Activated CD4-positive, alpha-beta T cell treated with anti-CD3 and anti-CD28 coated beads, Interleukin-2, amount 10 ng/mL, durations not matched to agents 7 days and 5 days (primary cell): ENCODE measurements at places on chromosomes 13 and 19.

GRCh38 chr19:19026299-19026971 is 6.9 kb downstream of the SUGP2 start:
- DNase-seq: no peak

DNA sequence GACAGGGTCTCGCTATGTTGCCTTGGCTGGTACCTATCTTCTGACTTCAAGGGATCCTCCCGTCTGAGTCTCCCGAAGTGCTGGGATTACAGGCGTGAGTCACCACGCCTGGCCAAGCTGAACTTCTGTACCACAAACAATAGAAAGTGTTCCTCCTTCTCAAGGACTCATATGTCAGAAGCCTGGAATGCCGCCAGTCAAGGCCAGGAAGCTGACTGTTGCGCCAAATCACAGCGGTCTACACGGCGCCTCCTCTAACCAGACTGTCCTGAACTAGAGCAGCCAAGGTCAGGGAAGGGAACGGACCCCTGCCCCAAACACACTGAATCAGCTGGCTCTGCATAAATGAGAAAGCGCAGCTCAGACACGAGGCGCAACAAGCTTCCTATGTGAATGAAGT is 14.6 kb downstream of the RAB20 start:
- DNase-seq: no peak

- no peak for DNase-seq
These were observed 60.0 kb upstream of the SERP2 start for GRCh38 chr13:44313674-44314073.

DNA sequence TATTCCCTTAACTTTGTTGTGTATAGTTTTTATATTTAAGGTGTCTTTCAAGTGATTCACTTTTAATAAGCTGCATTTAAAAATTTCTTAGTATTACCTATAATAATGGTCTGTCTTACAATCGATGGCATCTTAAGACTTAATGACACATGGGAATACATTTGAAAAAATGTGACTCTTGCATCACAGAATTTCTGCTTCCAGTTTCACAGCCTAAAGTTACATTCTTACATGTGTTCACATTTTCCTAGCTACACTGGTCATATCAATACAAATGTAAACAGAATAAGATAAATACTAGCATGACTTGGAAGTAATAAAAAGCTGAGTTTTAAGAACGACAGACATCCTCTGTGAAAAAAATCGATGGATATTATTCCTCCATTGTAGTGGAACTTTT is 1597.1 kb upstream of the MIR17HG start:
- DNase-seq: no peak

DNA sequence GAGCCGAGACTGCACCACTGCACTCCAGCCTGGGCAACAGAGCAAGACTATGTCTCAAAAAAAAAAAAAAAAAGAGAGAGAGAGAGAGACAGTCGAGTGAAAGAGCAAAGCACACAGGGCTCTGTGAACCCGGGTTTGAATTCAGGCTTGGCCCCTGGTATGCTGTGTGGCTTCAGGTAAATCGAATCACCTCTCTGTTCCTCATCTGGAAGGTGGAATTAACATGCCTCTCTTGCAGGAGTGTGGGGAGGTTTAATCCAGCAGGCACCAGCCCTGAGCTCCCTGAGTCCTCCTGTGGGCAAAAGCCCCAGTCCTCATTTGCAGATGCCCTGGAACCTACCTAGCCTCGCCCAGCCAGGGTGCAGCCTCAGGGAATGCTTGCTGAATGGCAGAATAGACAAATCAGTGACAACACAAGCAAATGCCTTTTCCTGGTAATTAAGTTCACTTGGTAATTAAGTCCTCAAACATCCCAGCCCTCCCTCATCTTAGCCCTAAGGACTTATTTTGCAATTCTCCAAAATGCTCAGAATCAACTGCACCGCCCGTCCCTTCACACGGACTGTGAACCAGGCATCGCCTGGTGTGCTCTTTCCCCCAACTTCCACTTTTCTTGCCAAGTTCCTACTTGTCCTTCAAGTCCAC is 4.6 kb upstream of the ZNRF4 start:
- DNase-seq: no peak

DNA sequence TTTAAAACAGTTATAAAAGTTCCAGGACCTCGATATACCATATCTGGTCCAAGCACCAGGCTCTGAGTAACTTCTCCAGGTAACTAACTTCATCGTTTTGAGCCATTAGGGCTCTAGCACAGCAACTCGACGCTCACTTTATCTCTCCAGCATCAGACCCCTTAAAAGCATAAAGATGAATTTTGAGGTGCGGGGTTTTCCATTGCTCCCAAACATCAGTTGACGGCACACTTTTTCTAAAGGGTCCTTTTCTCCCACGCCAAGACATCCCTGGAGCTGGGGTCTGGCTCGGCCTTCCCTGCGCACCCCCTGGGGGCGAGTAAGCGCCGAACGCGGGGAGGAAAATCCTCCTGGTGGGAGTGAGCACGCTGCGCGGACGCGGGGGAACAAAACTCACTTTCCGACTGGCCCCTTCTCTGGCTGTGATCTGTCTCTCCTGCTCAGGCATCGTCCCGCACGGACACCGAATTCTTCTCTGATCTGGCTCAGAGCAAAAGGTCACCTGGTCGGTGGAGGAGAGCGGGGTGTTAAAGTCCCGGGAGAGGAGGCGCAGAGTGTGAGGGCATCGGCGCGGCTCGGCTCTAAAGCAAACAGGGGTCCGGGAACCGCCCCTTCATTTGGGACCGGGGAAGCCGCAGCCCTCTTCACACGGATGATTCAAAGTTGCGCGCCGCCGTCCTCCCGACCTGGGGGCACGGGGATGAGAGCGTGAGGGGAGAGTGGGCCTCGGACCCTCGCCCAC is at the start of gene ATP7B:
Gene ATP7B, minus strand, starts transcription at position 561 of the 742 bp plus-strand sequence. Its CDS starts 113 bp downstream, at position 448.
- peak; percentile 22 for DNase-seq

GRCh38 chr13:84867246-84867645 is 932.0 kb downstream of the SLITRK6 start:
- DNase-seq: no peak

GRCh38 chr13:84553227-84553626 is 671.0 kb upstream of the SLITRK1 start:
- DNase-seq: no peak

GRCh38 chr13:102443249-102443648 is 41.4 kb upstream of the FGF14 start:
- DNase-seq: no peak

GRCh38 chr19:58183817-58184215 is 955 bp downstream of the ZNF274 start:
- peak; percentile 49 for DNase-seq

DNA sequence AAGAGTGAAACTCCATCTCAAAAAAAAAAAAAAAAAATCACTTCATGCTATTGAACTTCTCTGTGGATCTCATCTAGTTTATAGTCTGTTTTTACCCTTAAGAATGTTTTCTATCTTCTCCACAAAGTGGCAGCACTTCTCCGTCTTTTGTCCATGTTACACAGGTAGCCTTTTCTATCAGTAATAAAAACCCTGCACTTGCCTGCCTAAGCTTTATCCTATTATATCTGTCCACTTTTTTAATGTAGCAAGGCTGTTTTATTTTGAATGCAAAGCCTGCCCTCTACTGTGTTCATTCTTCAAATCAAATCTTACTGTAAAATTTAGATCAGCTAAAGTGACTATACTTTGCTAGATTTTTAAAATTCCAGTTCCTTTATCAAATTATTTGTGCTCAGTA is 124.0 kb downstream of the STOML3 start:
- DNase-seq: no peak

GRCh38 chr13:99303863-99304521 is 3.2 kb downstream of the GPR183 start:
- DNase-seq: peak; percentile 58

DNA sequence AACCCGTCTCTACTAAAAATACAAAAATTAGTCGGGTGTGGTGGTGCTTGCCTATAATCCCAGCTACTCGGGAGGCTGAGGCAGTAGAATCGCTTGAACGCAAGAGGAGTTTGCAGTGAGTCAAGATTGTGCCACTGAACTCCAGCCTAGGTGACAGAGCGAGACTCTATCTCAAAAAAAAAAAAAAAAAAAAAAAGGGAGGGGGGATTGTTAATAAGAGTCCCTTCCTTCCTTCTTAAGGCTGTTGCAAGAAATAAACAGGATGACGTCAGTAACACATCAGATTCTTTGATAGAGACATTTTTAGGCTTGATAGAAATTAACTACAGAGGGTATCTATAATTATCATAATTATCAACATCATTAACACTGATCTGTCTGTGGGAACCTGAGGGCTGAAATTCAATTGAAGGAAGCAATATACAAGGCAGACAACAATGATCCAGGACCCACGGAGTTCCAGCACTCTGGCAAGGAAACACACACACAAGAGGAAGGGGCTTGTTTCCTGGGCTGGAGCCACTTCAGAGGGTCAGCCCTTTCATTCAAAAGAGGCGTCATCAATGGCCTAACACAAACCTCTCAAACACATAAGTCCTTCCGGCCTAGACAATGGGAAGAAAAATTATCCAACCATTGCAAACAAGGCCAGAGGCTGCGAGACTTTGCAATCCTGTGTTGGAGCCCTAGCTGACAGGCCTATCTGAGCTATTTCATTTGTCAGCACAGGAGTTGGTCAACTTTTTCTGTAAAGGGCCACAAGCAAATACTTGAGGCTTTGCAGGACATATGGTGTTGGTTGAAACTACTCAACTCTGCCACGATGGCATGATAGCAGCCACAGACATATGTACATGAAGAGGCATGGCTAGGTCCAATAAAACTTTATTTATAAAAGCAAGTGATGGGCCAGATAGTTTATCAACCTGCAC is 105.2 kb downstream of the INSR start:
- no peak for DNase-seq

DNA sequence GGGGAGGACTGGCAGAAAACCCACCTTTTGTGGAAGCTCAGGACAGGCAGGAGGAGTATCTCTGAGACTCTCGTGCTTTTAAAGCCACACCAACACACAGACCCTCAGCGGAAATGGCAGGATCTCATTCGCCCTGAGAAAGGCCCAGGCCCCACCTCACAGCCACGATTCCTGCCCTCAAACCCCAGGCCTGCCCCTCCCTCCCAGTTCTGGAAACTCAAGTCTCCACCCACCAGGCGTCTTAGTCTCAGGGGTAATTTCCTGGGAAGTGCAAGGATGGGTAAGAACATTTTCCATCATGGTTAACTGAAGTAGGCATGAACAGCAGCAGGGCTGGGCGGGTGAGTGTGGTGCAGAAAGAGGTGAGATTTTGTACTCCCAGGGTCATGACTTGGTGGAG is 8.0 kb upstream of the PDE4C start:
- DNase-seq: no peak

DNA sequence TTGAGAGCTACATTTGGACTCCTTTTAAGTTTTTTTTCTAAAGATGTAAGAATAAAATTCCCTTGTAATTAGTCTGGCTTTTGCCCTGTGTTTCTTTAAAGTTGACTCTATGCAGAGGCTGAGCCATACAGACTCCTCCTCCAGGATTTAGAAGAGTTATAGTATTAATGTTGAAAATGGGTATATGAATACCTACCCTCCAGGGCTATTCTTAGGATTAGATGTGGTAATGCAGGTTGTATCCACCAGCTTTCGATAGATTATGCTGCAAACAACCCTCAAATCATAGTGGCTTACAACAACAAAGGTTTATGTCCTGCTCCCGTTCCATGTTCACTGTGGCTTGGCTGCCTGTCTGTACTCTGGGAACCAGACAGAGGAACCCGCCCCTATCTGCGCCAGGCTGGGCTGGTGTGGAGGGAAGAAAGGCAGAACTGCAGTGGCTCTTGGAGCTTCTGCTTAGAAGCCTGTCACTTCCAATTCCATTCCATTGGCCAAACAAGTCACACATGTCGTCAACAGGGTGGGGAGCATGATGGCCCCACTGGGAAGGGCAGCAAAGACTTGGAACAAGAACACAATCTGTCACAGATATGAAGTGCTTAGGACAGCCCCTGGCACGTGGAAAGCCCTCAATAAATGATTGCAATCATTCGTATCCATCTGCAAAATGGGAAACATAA is 290.8 kb downstream of the FOXO1 start:
- no peak for DNase-seq

DNA sequence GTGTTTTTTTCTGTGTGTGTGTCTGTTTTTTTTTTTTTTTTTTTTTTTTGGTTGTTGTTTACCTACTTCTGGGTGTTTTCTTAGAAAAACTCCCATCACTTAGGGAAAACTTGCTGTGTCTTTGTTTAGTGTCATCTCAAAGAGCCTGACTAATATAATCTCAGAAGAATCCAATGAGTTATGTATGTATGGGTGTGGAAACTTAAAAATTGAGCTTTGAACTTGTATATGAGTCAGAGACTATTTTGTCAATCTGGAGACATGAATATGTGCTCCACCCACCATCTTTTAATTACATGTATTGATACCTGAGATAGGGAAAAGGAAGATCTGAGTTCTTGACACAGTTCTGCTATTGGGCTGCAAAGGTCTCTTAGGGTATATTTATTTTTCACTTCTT is 140.7 kb upstream of the SPRY2 start:
- no peak for DNase-seq

- no peak for DNase-seq
These were observed 24.1 kb upstream of the PSG7 start for GRCh38 chr19:42961119-42961518.

- no peak for DNase-seq
These were observed 50.0 kb downstream of the STARD13 start for GRCh38 chr13:33235564-33235963.

DNA sequence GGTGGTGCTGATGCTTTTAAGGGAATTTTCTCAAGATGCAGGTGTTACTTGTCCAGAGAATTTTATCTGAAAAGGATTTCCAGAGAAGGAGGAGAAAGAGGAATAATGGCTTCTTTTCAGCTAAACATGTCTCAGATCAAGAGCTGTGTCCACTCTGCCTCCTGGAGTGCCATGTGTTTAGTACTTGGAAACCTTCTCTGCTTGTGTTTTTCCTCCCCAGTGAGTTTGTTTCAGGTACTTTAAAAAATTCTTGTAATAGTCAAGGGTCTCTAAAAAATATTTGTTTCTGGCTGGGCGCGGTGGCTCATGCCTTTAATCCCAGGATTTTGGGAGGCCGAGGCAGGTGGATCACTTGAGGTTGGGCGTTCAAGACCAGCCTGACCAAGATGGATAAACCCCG is 22.7 kb downstream of the ZNF431 start:
- DNase-seq: no peak

- DNase-seq: no peak
These were observed 371.6 kb upstream of the OBI1 start for GRCh38 chr13:79030513-79030912.

GRCh38 chr13:43170506-43170905 is 147.1 kb downstream of the DNAJC15 start:
- no peak for DNase-seq

GRCh38 chr19:8731428-8732169 is 10.2 kb downstream of the OR2Z1 start:
- peak; percentile 35 for DNase-seq

DNA sequence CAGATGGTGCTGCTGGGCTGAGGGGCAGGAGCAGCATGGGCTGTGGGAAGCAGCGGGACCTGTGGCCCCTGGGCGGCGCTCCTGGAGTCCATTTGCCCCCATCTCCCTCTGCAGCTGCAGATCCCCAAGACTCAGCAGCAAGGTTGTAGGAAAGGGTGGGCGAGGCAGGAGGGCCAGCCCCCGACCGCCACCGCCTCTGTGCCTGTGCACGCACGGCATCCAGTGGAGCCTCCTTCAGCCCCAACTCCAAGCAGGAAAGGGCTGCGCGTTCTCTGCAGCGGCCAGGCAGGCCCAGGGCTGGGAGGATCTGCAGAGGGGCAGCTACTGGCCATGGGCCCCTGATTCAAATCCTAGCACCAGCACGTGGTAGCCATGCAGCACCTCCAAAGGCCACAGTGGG is 20.8 kb downstream of the DPF1 start:
- no peak for DNase-seq

- no peak for DNase-seq
These were observed 12.9 kb downstream of the NACC1 start for GRCh38 chr19:13130886-13131490.

GRCh38 chr19:45716359-45717130 is 14.2 kb downstream of the FBXO46 start:
- peak; percentile 21 for DNase-seq

GRCh38 chr13:87302931-87303330 is 368.2 kb upstream of the SLITRK5 start:
- DNase-seq: no peak
